ENCODE measurements at places on chromosomes 16 and 17.

- DNase-seq, result no peak
Observed at GRCh38 chr17:81306491-81306890, 11.4 kb upstream of the SLC38A10 start.

DNA sequence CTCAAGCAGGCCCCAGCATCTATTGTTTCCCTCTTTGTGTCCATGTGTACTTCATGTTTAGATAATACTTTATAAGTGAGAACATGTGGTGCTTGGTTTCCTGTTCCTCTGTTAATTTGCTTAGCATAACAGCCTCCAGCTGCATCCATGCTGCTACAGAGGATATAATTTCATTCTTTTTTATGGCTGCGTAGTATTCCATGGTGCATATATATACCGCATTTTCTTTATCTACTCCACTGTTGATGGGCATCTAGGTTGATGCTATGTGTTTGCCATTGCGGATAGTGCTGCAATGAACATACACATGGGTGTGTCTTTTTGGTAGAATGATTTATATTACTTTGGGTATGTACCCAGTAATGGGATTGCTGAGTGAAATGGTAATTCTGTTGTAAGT lies 31.4 kb upstream of the SCNN1B start:
- DNase-seq, result no peak

GRCh38 chr16:82405736-82406135 lies 221.0 kb upstream of the CDH13 start:
- DNase-seq, result no peak

- DNase-seq, result no peak
Observed at GRCh38 chr16:55671206-55671973, 15.6 kb downstream of the SLC6A2 start.

DNA sequence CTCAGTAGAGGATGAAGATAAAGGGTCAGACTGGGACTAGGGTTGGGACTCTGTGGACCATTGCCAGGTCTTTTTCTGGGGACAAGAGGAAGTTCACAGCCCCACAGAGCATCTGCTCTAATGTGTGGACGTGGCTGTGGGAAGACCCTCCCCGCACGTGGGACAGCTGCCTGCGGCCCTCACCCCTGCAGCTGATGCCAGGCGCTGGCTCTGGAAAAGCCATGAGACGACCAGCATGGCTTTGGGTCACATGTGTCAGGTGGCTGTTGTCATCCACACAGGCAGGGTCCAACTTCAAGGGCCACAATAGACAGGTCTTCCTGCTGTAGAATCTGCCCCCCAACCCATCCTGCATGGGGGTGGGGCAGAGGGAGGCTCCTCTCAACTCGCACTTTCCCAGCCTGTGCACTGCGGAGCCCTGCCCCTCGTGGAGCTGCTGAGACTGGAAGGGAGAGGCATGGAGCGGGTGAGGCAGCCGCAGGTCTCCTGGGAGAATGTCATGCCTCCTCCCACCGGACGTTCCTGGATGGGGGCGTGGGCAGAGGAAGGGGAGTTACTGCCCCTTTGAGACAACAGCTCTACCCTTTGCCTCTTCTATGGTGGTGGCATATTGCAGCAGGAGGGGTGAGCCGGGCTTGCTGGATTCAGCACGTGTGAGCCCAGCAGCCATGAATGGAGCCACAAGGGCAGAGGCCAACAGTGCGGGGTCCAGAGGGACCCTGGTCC lies 53.4 kb downstream of the PIMREG start:
- DNase-seq, result no peak

GRCh38 chr17:673200-673681 lies 41.4 kb downstream of the VPS53 start:
- DNase-seq, result no peak

GRCh38 chr16:86355951-86356350 lies 154.4 kb upstream of the FOXF1 start:
- DNase-seq, result no peak

All from GM20000 (cell line).